ENCODE measurements at places on chromosomes 4 and X.

DNA sequence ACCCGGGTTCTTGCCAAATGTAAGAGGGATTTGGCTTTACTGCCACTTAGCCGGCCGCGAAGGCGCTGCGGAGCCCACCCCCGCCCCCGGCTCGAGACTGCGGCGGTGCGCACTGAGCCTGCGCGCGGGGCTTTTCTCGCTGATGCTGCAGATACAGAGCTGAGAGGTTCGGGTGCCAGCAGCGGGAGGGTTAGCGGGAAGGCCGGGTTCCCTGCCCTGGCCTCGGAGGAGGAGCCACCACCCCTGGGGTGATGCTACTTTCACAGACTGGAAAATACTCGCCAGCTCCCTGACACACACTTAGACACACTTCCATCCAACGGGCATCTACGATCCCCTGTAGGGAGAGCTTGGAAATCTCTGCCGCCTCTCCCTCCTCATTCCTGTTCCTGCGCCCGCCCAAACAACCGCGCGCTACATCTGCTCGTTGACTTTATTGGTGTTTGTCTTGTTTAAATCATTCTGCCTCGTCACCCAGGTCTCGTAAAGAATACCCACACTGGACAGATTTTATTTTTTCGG lies 2.1 kb upstream of the PCDH7 start:
- DNase-seq: no peak

GRCh38 chr4:10951306-10951705 lies 266.7 kb upstream of the CLNK start:
- no peak for DNase-seq

- no peak for DNase-seq
Measured at GRCh38 chr4:83527671-83528070, 8.2 kb upstream of the GPAT3 start.

GRCh38 chr4:153497091-153497531 lies 31.0 kb downstream of the TMEM131L start:
- DNase-seq: no peak

GRCh38 chr4:123966990-123967769 lies 570.6 kb downstream of the SPRY1 start:
- no peak for DNase-seq

DNA sequence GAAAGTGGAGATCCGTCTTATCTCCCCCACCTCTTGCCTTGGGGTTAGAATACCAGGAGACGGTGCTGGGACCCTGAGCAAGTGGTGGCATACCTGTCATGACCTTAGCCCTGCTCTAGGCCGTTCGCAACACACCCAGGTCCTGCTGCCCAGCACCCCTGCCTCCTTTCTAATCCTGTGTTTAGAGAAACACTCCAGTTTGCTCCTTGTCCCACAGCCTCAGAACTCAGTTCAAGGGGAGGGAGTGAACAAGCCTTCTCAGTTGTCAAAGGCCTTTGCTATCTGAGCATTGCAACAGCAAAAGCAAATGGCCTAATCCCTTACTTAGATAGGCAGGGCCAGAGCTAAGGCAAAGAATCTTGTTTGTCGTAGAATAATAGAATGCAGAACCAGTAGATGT lies 67.9 kb downstream of the CHRNA9 start:
- no peak for DNase-seq

- DNase-seq: no peak
Measured at GRCh38 chr4:141804836-141805235, 168.5 kb downstream of the IL15 start.

DNA sequence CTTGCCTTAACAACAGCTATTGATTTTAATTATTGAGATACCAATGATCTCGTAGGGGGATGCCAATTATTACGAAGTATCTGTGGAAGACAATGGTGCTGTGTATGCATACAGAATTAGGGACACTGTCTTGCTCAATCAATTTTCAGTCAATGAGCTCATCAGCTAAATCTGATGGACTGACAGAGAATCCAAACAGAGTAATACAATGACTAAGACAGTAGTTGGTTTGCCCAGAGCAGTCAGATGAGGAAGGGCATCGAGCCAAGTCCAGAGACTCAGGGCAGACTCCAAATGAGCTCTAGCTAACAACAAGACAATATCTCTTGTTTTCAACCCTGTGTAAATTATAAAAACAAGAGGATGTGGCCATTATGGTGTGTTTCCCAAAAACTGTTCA lies 14.7 kb upstream of the GSX2 start:
- no peak for DNase-seq

- DNase-seq: no peak
Measured at GRCh38 chr4:83285055-83285407, 433 bp upstream of the COQ2 start.

GRCh38 chr4:184335520-184335919 lies 117.8 kb upstream of the ENPP6 start:
- no peak for DNase-seq

GRCh38 chr4:110998320-110998719 lies 375.4 kb upstream of the PITX2 start:
- DNase-seq: no peak

- DNase-seq: no peak
Measured at GRCh38 chr4:93617606-93618005, 210.9 kb upstream of the ATOH1 start.

GRCh38 chrX:147626605-147627004 lies 285.1 kb upstream of the FMR1 start:
- no peak for DNase-seq

DNA sequence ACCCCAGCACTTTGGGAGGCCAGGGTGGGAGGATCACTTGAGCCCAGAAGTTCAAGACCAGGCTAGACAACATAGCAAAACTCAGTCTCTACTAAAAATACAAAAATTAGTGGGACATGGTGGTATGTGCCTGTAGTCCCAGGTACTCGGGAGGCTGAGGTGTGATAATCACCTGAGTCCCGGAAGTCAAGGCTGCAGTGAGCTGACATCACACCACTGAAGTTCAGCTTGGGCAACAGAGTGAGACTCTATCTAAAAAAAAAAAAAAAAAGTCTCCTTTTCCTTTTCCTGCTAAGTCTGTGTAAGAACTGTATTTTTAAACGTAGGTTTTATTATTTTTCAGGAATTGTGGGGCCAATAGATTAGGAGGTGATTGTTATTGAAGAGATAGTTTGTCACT lies 356.7 kb downstream of the ARHGAP24 start:
- no peak for DNase-seq

DNA sequence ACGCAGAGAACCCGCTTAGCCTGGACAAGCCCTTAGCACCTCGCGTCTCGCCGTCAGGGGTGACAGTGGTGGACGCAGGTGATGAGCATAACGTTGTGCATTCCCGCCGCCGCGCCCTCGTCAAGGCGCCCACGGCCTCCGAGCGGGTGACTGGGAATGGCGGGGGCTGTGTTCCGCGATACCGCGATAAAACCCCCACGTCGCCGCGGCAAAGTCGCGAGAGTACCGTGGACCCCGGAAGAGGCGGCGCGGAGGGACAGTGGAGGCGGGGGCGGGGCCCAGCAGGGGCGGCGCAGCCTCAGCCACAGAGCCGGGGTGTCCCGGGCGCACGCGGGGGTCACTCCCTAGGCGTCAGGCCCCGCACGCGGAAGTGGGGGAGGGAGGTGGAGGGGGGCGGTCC lies 53.8 kb downstream of the ZFYVE28 start:
- peak; percentile 53 for DNase-seq

DNA sequence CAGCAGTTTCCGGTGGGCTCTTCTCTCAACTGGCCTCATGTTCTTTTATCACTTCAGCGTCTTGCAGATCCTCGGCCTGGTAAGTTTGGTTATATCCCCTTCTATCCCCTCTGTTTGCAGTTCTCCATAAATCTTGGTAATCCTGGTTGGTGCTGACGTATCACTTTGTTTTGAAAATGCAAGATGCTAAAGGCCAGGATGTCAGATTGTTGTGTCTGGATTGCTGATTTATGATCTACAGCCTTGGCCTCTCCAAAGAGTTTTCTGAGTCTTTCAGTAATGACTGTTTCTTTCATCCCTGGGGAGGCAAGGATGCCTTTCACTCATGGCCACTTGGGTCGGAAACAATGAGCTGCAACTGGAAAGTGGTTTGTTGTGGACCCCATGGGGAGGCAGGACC lies 146.4 kb downstream of the AMMECR1 start:
- no peak for DNase-seq

- DNase-seq: no peak
Measured at GRCh38 chrX:14779580-14779979, 93.3 kb downstream of the FANCB start.

DNA sequence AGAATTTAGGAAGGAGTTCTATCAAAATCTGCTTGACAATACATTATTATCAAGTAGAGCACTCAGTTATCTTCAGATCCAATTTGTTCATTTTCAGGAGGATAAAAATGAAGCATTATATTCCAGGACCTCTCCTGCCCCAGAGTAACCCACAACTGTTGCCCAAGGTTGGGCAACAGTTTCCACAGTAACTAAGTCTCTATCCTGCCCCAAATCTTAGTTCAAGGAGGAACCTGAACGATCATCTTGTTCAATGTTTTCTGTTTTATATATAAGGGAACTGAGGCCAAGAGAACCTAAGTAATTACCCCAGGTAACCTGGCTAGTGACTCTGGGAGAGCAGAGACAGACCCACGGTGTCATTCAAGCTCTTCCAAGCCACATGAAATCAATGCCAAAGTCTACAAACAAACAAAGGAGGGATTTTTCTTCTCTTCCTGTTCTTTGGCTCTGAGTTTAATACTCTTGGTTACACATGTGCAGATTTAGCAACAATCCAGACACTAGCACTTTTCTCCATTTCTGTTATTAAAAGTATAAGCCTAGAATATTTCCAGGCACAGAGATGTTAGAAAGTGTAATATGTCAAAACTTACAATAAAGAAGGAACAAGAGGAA lies 105.6 kb downstream of the C4orf51 start:
- no peak for DNase-seq

DNA sequence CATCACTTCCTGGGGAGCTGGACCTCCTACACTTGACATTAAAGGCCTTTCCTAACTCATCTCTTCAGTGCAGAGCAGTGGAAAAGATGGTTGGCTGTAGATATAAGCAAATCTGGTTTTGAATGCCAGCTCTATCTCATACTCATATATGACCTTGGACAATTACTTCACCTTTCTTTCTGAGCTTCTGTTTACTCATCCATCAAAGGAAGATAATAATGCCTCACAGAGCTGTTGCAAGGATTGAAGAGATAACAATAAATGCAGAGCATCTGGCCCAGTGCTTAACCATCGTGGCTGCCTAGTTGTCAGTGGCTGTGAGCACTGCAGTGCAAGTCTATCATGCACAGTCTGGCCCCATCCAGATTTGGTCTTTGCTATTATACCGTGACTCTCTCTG lies 148.1 kb upstream of the EOLA2 start:
- DNase-seq: no peak

All from eye (tissue), 1 donor.